ENCODE measurements at places on chromosomes 5 and 9. TPM values are rescaled to one million over a fixed set of nuclear protein-coding genes. Genes with fewer than 3 reads are reported as not detected.

DNA sequence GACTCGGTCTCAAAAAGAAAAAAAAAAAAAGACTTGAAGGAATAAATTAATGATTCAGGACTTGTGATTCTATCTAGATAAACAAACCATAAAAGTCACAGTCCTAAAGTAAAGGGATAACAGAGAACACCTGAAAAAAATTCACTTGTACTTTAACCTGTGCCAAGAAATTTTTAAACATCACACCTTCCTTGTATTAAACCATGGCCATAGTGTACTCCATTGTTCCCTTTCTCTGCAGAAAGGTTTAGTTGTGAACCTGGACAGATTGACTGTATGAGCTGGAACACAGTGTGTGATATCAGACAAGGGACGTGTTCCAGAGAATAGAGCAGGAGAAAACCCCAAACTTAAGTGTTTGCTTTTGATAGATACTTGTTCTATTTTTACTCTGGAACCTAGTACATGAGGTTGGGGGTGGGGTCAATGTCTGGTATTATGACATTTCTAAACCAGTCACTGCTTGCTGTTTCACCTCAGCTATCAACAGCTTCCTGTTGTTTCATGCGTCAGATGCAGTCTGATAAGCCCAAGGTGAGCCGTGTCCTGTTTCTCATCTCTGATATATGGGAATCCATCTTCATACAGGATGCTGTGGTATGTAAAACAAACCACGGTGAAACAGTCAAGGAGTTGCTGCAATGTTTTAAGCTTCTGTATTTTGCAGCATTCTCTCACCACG, 62.5 kb upstream of the ITGA1 start:
- no peak for DNase-seq

DNA sequence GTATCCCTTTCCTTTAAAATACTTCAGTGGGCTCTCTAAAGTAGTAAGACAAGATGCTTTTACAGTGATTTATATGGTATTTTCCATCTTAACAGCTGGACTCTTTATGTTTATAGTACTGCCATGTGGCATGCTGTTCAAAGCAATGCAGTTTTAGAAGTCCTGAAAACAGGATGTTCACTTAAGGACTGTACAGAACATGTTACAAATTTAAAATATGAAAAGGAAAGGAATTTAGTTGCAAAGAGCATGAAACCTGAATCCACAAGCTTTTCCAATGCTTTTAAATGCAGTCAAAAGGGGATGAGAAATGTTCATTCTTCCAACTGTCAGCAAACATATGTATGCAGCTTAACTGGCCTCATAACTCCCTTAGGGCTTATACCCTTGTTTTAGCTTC, 580.2 kb downstream of the EFNA5 start:
- peak; percentile 20 for DNase-seq

GRCh38 chr9:120402741-120403542, 177.0 kb downstream of the CDK5RAP2 start:
- DNase-seq, result no peak

GRCh38 chr5:40376566-40376965, 303.1 kb upstream of the PTGER4 start:
- no peak for DNase-seq

DNA sequence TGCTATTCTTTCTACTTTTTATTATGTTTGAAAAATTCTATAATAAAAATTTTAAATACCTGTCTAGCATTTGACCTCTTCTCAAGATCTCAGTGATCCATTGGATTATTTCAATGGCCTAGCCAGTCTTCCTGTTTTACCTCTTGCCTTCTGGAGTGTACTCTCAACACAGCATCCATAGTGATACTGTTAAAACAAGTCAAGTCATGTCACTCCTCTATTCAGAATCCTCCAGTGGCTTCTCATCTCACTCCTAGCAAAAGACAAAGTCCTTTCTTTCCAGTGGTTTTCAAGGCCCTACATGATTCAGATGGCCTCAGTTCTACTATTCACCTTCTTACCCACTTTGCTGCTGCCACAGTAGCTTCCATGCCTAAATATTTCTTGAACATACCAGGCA, 1.8 kb downstream of the MARVELD2 start:
- DNase-seq, result no peak

DNA sequence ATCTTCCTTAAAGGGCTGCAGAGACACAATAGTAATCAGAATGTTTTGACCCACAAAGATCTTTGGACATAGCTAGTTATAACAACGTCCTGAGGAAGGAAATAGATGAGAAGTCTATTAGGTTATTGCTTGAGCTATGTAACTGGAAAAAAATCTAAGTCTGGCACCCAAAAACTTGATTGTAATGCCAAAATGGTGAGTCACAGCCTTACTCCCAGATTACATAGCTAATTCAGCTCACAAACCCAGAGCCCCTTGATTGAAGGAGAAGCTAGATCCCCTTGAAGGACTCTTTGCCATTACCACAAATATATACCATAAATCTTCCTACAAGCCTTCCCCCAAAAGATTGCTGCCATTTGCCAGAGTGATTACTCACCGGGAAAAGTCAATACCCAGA, 341.8 kb upstream of the KIF2A start:
- no peak for DNase-seq

DNA sequence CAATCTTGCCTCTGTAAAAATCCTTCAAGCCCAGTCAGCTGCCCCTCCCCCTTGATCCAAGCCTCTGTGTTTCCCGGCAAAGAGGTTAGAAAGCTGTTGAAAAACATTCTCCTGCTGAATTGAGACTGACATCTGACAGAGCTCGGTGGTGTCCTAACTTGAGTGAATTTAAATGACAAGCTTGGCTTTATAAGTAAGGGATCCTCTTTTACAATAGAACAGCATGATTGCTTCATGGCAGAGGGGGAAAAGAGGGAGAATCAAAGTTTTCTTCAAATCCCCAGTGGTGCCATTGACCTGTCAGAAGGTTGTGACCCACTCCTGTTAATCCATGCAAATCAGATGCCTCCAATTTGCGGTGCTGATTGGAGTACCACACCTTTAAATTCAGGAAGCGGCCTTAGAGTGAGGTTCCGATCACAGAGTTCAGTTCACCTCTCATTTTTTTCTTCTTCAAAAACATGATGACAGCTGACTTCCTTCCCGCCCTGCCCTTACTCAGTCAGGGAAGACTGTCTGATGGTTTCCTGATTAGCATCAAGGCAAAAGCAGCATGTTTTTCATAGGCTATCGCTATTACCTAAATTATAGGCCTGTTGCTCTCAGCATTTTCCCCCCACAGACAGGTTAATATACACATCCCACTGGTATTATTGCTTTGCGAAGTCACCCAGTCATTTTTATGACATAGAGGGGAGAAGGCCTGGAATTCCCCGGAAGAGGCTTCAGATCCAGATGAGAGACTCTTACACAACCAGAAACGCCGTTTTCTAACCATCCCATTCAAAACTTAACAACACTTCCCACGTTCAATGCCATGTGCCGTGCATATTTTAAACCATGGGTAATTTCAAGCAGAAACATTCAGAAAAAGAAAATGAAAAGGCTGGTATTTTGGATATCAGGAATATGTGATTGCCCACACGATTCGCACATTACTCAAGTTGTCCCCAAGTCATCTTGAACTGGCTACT, 141.4 kb downstream of the EBF1 start:
- DNase-seq, result no peak

DNA sequence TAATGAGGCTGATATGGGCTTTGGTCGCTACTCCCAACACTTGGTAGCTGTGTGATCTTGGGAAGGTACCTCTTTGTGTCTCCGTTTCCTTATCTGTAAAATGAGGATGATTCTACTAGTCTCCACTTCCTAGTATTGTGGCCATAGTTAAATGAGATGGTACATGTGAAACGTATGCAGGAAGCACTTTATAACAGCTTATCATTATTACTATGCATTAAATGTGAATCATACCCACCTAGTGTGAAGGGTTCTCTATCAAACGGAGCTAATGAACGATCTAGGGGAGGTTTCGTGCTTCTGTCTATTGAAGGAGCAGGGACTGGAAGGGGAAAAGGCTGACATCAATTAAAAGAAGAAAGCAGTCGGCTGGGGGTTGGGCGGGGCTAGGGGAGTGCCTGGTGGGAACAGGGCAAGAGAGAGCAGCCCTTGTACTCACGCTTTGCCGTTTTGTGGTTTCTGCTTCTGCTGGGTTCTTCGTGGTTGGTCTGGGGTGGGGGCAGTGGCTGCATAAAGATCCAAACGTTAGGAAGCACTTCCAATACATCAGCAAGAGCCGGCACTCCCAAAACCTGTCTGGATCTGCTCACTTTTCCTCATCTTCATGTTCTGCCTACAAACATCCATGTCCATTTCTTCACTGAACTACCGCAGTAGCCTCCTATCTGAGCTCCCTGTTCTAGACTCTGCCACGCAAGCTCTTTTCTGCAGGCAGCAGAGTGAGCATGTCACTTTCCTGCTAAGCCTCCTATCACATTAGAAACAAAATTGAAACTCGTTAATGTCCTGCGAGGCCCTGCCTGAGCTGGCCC, 30.8 kb downstream of the LCP2 start:
- no peak for DNase-seq

- DNase-seq, result no peak
These were observed 65.8 kb downstream of the NFIB start for GRCh38 chr9:14248149-14248548.

DNA sequence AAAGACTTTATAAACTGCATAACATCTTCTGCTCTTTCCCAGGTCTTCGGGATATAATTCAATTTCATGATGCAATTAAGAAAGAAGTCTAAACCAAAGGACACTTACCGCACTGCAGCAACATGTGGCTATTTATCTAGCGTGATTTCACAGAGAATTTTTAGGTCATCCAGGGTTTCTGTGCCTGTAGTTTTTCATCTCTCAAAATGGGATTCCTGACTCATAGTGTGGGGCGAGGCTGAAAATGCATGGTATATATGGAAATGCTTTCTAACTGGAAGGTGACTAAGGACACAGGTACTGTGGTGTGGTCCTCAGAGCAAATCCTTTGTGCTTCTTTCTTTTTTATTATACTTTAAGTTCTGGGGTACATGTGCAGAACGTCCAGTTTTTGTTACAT, 557.7 kb upstream of the KLF4 start:
- DNase-seq, result no peak

DNA sequence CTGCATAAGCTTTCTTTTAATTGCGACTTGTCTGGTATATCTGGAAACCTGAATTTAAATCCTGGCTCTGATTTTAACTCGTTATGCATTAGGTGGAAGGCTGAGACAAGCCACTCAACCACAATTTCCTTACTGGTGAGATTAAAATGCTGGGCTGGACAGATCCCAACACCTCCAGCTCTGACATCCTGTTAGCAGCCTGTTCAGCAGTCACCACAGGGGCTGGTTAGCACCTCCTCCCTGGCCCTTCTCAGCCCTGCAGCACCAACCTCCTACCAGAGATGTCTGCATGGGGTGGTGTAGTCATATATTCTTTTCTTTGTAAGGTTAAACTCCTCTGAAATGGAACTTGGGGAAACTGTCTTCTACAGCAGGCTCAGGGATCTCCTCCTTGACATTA, 156.5 kb upstream of the NFIL3 start:
- DNase-seq, result no peak

- DNase-seq, result no peak
These were observed 120.1 kb downstream of the WNK2 start for GRCh38 chr9:93303806-93304573.

FOXD4L6 gene
- not detected for polyA plus RNA-seq

TYRP1 gene
- 2.1 TPM for polyA plus RNA-seq

SNX18 gene
- polyA plus RNA-seq, result 30.9 TPM

HK3 gene
- 0.62 TPM for polyA plus RNA-seq

STKLD1 gene
- 3.4 TPM for polyA plus RNA-seq

C9orf152 gene
- polyA plus RNA-seq, result 0.51 TPM

ADAMTS16 gene
- polyA plus RNA-seq, result 87.3 TPM

FOXI1 gene
- 7.0 TPM for polyA plus RNA-seq

PRLR gene
- polyA plus RNA-seq, result 42.9 TPM

ORM2 gene
- not detected for polyA plus RNA-seq
